ENCODE measurements at places on chromosomes 4 and X.

DNA sequence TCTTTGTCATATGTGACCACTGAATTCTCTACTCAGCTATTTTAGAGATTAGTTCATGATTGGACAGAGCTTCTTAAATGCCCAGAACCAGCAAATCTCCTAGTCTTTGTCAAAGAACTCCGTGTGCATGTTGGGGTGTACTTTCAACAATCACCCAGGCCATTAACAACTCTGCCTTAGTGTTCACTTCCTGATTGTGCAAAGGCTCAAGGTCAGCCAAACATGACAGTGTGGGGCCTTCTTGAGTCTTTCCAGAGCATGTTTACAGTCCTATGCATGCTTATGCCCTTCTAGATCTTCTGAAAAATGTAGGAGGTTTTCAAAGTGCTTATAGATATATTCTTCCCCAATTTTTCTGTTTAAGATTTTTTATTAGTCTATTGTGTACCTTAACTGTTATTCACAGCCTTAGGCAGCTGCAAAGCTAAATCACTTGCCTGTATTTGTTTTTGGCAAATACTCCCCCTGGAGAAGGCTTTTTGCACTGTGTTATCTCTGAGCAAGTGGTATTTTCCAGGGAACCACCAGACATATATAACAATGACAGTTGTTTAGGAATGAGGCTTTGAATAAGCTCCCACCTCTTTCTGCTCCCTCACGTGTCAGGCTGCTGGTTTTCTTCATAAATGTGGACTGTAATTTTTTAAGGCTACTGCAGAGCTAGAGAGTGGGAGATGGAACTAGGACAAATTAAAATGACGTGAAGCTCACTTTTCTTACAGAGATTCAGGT is 24.0 kb upstream of the DRP2 start:
- no peak for DNase-seq

DNA sequence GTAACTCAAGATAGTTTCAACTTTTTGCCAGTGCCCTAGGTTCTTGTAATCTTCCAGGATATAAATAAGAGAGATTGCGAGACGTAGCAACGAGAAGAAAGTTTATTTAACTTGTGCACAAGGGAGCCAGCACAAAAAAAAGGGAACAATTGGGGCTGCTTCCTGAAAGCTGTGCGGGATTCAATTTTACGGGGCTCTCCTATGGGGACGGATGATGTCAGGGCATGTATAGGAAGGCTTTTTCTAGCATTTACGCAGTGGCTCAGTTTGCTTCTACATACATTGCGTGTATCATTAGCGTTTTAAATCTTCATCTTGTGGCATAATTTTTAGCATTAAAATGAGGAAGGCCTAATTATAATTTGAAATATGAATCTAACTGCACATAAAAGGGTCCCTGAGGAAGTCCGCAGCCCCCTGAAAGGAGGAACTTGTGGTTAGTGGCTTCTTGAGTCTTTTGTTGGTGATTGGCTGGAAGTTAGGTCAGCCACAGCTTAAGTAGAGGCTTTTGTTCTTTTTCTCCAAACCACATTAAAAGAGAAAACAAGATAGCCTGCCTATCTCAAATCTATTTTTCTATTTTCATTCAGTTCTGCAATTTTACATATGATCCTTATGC is 668.2 kb upstream of the NDST4 start:
- DNase-seq: peak; percentile 59

DNA sequence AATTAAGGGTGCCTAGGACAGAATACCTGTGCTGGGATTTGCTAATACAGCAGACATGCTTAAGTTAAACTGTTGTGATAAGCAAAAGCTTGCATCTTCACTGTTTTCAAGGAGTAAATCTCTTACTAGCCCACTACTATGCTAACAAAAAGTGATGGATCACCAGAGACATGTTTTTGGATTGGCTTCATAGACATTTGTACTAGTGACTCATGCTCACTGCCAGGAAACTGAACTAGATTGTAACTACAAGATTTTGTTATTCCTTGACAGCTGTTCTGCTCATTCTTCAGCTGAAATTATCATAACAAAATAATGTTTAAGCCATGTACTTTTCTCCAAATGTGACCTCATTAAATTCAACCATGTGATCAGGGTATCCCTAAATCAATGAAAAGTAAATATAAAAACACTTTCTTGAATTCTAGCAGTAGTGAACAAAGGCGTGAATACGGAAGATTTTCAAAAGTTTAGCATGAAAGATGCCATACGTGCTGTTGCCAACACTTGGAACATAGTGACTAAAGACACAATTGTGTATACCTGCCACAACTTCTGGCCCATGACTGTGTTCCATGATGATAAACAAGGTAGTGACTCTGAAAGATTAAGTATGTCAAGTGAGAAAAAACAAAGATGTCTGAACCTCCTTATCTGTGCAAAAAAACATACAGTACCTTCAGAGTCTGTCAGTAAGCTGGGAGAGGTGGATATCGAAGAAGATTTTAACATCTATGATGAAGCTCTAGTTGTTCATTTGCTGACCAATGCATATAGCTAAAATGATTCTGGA is 154.0 kb downstream of the BTC start:
- no peak for DNase-seq

DNA sequence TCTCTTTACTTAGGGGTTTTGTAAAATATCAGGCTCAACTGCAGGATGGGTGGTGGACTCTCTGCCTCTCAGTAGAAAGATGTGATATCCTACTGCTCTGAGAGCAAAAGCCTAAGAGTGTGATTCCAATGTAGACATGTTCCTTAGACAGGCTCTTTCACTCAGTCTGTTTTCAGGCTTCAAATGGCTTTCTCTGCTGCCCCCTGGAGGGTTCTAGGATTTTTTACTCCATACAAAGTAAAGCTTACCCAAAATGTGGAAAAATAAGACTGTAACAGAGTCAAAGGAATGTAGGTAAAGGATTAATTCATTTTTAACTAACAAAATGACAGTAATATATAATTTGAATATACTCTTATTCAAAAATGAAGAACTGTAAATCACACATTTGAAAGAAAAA is 32.1 kb downstream of the ZGRF1 start:
- peak; percentile 81 for DNase-seq

DNA sequence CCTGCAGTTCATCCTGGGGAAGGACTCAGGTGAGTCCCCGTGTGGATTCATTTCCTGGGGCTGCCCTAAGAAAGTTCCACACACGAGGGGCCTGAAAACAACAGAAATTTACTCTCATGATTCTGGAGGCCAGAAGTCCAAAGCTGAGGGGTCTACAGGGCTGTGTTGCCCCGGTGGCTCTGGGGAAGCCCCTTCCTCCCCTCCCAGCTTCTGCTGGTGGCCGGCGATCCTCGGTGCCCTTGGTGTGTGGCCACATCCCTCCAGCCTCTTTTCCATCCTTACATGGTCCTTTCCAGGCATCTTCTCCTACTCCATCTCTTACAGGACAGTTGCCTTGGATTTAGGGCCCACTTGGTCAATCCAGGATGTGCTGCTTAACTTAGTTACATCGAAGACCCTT is 15.1 kb downstream of the SH3BP2 start:
- no peak for DNase-seq

- DNase-seq: no peak
These were observed 404.5 kb downstream of the BCOR start for GRCh38 chrX:39693298-39693697.

- DNase-seq: no peak
These were observed 356.0 kb upstream of the RASGEF1B start for GRCh38 chr4:81827577-81828202.

- no peak for DNase-seq
These were observed 231.9 kb upstream of the FAT4 start for GRCh38 chr4:125082729-125083417.

GRCh38 chrX:49247916-49248811 is 12.9 kb downstream of the CCDC22 start:
- no peak for DNase-seq

- DNase-seq: no peak
These were observed 51.7 kb downstream of the PIR start for GRCh38 chrX:15441464-15441863.

GRCh38 chr4:153204728-153205648 is 745 bp downstream of the TRIM2 start:
- no peak for DNase-seq

DNA sequence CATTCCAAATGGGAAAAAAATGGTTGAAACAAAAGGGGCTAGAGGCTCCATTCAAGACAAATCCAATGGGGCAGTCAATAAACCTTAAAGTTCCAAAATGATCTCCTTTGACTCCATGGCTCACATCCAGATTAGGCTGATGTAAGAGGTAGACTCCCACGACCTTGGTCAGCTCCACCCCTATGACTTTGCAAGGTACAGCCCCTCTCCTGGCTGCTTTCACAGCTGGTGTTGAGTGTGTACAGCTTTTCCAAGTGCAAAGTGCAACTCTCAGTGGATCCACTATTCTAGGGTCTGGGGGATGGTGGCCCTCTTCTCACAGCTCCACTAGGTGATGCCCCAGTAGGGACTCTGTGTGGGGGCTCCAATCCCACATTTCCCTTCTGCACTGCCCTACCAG is 21.5 kb downstream of the SULT1B1 start:
- DNase-seq: no peak

- DNase-seq: peak; percentile 69
These were observed 2.3 kb downstream of the IRF2 start for GRCh38 chr4:184471881-184472613.

DNA sequence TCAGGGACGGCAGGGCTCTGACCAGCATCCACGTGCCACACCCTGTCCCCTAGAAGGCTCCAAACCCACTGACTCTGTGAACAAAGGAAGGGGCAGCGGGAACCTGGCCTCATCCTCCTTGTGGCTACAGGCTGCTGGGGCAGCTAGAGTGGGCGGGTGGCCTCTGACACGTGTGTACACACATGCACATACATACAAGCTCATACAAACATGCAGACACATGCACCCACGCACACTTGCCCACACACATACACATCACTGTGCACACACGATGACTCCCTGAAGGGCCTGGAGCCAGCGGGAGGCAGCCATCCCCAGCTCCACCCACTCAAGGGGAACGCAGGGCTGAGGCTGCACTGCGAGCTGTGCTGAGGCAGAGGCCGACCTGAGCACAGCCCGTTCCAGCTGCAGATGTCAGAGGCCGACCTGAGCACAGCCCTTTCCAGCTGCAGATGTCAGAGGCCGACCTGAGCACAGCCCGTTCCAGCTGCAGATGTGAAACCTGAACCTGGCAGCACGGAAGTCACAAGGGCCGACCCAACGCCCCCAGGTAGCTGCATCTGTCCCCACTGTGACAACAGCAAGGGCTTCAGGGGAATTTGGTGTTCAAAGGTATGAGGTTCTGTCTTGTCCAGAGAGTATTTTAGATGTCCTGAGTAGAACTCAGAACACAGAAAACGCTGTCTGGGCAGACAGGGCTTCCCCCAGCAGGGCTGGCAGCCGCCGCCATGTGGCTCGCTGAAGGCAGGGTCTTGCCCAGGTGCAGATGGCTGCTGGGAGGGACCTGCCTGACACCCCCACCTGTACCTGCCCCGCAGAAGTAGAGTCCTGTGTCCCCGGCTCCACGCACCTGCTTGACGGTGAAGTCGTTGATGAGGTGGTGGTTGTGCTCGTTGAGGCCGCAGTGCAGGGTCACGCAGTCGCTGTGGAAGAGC is 33.5 kb downstream of the CTBP1 start:
- DNase-seq: no peak

- peak; percentile 15 for DNase-seq
These were observed 2.4 kb downstream of the TFDP3 start for GRCh38 chrX:133215747-133216146.

DNA sequence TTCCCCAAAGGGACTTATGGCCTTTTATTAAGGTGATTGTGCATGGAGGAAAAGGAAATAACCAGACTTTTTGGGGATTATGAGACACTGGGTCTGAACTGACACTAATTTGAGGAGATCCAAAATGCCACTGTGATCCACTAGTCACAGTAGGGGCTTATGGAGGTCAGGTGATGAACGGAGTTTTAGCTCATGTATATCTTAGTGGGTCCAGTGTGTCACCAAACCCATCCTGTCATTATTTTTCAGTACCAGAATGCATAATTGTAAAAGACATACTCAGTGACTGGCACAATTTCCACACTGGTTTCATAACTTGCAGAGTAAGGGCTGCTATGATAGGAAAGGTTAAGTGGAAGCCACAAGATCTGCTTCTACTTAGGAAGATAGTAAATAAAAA is 131.3 kb downstream of the RTL3 start:
- DNase-seq: no peak

DNA sequence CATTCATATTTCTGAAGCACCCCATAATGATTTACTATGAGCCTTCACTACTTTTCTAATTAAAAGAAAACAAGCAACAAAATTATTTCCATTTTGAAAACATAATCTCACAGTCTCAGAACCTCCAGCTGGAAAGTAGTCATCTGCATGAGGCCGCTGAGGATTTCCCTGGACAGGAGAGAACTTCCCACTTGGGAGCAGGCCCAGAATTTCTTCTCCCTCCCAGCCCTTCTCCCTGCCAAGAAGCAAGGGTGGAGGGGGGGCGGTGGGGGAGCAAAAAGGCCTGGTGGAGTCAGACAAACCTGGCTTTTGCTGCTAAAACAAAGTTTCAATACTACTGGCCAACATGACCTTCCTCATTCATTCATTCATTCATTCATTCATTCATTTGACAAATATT is 167.3 kb downstream of the PJA1 start:
- DNase-seq: no peak

DNA sequence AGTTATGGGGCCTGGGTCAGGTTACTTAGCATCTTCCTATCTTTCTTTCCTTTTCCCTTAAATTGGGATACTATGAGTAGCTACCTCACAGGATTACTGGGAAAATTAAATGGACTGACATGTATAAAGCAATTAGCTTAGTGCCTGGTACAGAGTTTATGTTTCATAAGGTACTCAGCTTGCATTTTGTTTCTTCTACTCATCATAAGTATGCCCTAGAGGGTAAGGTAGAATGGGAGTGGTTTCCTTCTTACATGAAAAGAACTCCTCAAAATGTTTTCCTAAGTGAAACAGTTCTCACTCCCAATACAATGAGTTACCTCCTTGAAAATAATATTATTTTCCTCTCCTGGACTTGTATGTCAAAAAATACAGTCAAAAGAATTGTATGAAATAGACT is 75.7 kb downstream of the NPFFR2 start:
- no peak for DNase-seq

GRCh38 chr4:139142087-139142486 is 34.9 kb downstream of the ELF2 start:
- DNase-seq: no peak

DNA sequence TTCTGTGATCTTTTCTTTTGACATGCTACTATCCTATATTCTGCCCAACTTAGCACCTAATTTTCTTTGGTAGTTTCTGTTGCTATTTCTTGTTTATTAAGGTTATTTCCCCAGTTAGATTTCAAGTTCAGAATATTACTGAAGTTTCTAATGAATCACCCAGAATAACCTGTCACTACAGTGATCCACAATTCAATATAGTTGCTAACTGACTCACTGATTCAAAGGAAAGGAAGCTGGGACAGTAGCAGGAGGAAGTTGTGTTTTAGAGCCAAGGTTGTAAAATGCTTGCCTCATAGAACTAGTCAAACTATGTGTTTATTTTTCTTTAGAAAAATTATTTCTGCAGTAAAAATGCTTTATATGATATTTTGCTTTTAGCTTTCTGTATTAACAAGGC is 37.4 kb downstream of the PAK3 start:
- DNase-seq: no peak
